Smooth muscle cell of bladder (primary cell): ENCODE measurements at places on chromosomes 1 and 21. TPM values are rescaled to one million over a fixed set of nuclear protein-coding genes. Genes with fewer than 3 reads are reported as not detected.

Gene IL23R
- total RNA-seq: under 0.01 TPM in 1 of 2 replicates, not detected in the other

Gene C1QA
- total RNA-seq: not detected in 2 replicates

Gene KLHDC9
- total RNA-seq: 1.2 and 1.8 TPM in 2 replicates

Gene SFN
- 0.28 TPM in 2 replicates for total RNA-seq

Gene KRTAP19-3
- total RNA-seq: not detected in 2 replicates

Gene PLOD1
- 256 and 451 TPM in 2 replicates for total RNA-seq

Gene HNRNPCL2
- total RNA-seq: not detected in 2 replicates

Gene NECTIN4
- 0.28 and 0.37 TPM in 2 replicates for total RNA-seq

Gene RNU1-3
- 3,030 and 4,050 TPM in 2 replicates for total RNA-seq

Gene MKNK1
- 15.1 and 21.5 TPM in 2 replicates for total RNA-seq

Gene EXO5
- total RNA-seq: 4.3 and 6.0 TPM in 2 replicates

Gene PLEKHA6
- 1.5 and 1.8 TPM in 2 replicates for total RNA-seq

Gene IL20
- total RNA-seq: 0.14 TPM in 1 of 2 replicates, not detected in the other

Gene ASH1L
- total RNA-seq: 25.1 and 26.0 TPM in 2 replicates

Gene LCE1B
- total RNA-seq: not detected in 2 replicates

Gene PADI3
- not detected in 2 replicates for total RNA-seq

Gene KIAA0040
- total RNA-seq: under 0.01 and 0.14 TPM in 2 replicates

Gene ICOSLG
- 0.65 and 1.1 TPM in 2 replicates for total RNA-seq

Gene GFI1
- under 0.01 and 0.09 TPM in 2 replicates for total RNA-seq

Gene CR1L
- total RNA-seq: not detected in 2 replicates
